SJCRH30 (cell line): ENCODE measurements at places on chromosomes 4 and X. TPM values are rescaled to one million over a fixed set of nuclear protein-coding genes. Genes with fewer than 3 reads are reported as not detected.

Gene IL9R
- total RNA-seq: not detected in 2 replicates

Gene PRAF2
- 4.7 and 5.0 TPM in 2 replicates for total RNA-seq

Gene HTR2C
- 0.04 and 0.05 TPM in 2 replicates for total RNA-seq

DNA sequence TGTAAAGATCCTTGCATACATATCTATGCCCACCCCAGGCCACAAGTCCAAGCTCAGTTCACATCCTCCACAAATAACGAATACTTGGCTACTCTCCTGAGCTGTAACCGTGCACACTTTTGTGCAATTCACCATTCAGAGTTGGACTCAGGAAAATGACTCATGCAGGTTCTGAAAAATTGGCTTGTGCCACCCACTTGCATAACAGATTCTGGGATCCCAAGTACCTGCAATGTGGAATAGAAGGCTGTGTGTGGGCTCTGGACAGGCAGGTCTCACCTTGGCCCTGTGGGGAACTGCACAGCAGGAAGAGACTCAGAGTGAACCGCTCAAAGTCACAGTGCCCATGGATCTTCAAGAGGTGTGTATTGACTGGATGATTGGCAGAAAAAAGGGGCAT lies 502.7 kb downstream of the PACRGL start:
- no peak for DNase-seq

Gene AWAT1
- not detected in 2 replicates for total RNA-seq

Gene UBE2A
- 85.1 and 90.5 TPM in 2 replicates for total RNA-seq

DNA sequence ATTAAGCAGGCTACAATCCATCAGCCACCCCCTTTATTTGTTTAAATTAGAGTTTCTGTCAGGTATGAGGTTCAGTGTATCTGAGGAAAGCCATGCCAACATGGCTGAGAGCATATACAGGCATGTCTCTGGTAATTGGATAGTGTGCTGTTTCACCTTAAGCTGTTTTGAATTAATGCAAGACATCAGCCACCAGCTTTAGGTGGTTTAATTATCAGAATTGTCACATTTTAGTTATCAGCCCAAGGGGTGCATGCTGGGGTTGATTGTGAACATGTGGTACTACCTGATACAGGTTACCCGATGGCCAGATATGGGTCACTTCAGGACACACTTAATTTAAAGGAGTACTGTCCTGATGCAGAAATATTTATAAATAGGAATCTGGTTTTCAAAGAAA lies 353.2 kb upstream of the TENM3 start:
- DNase-seq: no peak

Gene PIR
- total RNA-seq: 4.6 and 4.9 TPM in 2 replicates

DNA sequence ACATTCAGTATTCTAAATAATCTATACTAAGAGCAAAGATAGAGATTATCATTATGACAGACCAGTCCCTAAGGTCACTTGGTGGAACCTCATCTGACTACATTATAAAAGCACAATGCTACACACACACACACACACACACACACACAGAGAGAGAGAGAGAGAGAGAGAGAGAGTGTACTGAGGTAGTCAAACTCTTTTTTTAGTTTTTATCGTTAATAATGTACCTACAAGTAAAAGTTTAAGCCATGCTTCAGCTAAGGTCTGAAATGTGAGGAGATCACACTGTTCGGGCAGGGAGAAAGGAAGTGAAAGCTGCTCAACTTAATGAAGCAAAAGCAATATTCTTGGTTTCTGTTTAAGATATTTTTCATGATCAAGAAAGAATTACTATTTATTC lies 75.8 kb upstream of the CCDC160 start:
- no peak for DNase-seq

GRCh38 chr4:109910256-109910655 lies 2.4 kb upstream of the EGF start:
- no peak for DNase-seq

GRCh38 chrX:18945483-18945882 lies 38.4 kb downstream of the PHKA2 start:
- no peak for DNase-seq

DNA sequence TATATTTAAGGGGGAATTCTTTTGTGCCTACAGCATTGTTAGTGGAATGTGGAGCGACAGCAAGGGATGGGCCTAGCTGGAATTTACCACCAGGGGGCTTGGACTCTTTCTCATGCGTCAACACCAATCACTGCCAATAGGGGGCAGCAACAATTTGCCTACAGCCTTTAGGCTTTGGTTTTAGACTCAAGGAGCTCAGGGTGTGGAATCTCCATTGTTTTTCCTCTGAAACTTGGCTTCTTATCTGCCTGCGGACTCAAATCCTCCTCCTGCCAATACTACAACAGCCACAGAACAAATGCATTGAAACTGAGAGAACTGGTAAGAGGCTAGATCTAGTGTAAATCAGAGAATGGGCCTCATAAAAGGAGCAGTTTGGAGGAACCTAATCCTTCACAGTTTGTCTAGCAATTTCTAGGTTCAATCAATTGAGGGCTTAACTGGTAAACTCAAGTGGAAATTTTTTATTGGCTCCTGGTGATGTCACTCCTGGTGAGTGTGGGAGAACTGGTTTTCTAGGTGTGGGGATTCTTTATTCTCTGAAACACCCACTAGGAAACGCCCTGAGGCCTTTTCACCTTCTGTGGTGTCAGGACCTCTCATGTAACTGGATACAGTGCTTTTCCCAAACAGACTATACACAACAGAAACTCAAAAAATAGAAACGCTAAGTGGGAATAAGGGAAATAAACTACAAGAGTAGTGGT lies 27.9 kb upstream of the TMSB4X start:
- peak; percentile 84 for DNase-seq

GRCh38 chrX:18701621-18702361 lies 5.7 kb upstream of the PPEF1 start:
- DNase-seq: peak; percentile 51

GRCh38 chr4:15557786-15558550 lies 88.3 kb downstream of the CC2D2A start:
- DNase-seq: no peak

Gene TLR6
- 0.20 and 0.51 TPM in 2 replicates for total RNA-seq

DNA sequence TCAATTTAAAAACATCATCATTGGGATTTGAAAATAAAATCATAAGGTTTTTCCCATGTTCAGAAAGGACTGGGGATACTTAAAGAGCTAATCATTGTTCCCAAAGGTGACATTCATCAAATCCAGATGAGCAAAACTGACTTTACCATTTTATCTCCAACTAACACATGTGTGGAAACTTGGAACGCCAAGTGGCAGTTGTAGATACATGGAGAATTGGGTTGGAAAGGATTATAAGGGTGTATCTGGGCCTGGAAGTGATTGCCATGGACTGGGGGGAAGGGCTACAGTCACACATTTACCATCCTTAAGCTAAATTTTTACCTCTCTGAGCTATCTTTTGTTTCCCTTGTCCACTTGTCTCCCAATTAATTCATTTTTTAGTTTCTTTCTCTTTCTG lies 203.4 kb downstream of the SLC39A8 start:
- DNase-seq: no peak

Gene SPARCL1
- total RNA-seq: 0.18 TPM in 1 of 2 replicates, not detected in the other

Gene APLN
- total RNA-seq: 0.73 and 0.81 TPM in 2 replicates

GRCh38 chrX:49250066-49250465 lies 14.4 kb downstream of the FOXP3 start:
- no peak for DNase-seq

Gene CPLX1
- 0.28 and 0.59 TPM in 2 replicates for total RNA-seq

DNA sequence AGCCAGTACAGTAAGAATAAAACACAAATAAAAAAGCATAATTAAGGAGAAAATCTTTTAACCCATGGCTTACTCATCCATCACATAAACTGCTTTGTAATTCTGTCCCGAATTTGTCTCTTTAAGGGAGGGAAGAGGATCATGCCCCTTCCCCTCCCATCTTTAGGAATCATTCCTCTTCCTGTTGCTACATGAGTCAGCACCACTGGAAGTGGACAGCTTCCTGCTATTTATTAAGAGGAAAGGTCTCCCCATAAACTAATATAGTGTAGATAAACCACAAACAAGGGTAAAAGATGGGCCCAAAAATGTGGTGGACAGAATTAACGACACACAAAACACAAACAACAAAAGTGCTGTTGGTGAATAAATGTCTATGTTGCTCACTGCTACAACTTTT lies 75.8 kb downstream of the PPP3CA start:
- DNase-seq: no peak

- DNase-seq: no peak
Measured at GRCh38 chr4:121648516-121648915, 48.3 kb downstream of the ANXA5 start.

GRCh38 chr4:79253924-79254323 lies 71.9 kb downstream of the NAA11 start:
- no peak for DNase-seq

DNA sequence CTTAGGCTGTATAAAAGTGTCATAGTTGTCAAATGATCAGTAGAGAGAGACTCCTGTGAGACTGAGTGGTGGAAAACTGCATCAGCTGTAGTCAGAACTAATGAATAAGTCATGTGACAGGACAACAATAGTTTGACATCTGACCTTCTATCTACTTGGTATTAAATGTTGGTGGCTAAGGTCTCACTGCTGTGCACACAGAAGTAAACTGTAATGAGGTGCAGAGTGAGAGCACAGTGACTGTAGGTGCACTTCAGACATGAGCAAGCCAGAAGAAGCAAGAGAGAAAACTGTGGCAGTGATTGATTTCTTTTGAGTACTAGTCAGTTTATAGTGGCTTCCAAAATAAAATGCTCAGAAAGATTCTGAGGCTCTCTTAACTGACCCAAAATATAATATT lies 803.6 kb downstream of the RAPGEF2 start:
- DNase-seq: no peak

DNA sequence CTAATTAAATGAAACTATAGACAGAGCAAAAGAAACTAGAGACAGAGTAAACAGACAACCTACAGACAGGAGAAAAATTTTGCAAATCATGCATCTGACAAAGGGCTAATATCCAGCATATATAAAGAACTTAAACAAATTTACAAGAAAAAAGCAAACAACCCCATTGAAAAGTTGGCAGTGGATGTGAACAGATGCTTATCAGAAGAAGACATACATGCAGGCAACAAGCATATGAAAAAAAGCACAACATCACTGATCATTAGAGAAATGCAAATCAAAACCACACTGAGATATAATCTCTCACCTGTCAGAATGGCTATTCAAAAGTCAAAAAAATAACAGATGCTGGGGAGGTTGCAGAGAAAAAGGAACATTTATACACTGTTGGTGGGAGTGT lies 14.8 kb downstream of the ZNF280C start:
- no peak for DNase-seq

DNA sequence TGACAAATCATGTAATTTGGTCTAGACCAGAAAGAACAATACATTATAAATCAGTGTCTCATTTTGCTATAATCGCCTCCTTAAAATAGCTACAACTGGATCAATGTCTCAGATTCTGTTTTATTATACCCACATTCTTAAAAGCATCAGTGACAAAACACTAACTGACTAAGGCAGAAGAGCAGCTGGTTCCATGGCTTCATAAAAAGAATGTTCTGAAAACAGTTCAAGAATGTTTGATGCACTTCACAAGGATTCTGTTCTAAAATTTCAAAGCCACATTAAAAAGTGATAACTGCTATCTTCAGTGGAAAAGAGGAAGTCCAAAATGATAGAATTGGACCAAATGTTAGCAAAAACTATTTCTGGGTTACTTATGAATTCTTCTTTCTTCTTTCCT lies 69.8 kb downstream of the COL25A1 start:
- no peak for DNase-seq

Gene PNCK
- not detected in 2 replicates for total RNA-seq

DNA sequence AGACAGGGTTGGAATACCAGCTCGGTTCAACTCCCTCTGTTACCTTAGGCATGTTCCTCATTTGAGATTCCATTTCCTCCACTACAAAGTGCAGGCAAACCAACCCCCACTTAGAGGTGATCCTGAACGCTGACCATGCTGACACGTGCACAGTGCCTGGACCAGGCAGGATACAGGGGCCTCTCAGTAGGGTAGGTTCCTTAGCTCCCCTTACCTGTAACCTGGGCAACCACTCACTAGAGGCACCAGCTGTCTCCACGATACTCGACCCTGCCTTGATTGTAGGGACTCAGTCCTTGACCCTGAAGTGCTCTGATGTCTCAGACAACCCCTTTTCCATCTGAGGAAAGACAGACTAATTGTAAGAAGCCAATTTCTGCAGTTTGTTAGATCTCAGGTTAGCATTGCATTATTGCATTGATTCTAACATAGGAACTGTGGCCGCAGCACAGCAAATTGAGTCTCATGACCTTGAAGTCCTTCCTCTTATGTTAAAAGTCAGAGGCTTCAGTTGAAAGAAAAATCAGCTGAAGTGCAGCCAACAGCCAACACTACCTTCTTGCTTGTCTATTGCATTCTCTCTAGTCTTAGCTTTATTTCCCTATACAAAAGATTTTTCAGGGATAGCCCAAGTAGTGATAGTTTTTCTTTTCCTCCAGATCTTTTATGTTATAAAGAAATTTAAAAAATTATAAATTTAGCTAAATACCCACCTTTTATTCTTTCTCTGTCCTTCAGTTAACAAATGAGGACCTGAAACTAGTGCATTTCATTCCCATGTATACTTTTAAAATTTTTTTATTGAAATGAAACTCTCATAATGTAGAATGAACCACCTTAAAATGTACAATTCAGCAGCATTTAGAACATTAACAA lies 11.2 kb upstream of the C1QTNF7 start:
- no peak for DNase-seq

- DNase-seq: no peak
Measured at GRCh38 chrX:125219852-125220251, 99.8 kb upstream of the TEX13C start.

GRCh38 chr4:106426069-106426468 lies 57.5 kb upstream of the GIMD1 start:
- DNase-seq: no peak

- peak; percentile 86 for DNase-seq
Measured at GRCh38 chr4:82201805-82202641, 171.8 kb downstream of the HNRNPD start.

GRCh38 chr4:91598696-91599095 lies 705.1 kb upstream of the GRID2 start:
- no peak for DNase-seq

DNA sequence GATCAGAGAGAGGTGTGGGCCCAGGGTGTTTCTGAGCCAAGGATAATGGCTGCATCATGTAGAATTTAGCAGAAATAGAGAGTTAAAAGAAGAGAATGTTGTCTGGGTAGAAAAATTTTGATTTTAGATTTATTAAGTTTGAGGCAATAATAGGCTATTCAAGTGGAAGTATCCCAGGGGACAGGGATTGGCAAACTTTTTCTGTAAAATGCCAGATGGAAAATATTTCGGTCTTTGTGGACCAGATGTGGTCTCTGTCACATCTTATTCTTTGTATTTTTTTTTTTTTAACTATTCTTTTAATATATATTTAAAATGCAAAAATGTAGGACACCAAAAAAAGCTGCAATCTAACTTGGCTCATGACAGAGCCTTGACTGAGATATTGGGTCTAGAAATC lies 33.1 kb downstream of the IL15 start:
- DNase-seq: no peak

Gene TRIM61
- total RNA-seq: not detected in 2 replicates

Gene ESX1
- not detected in 2 replicates for total RNA-seq

- DNase-seq: no peak
Measured at GRCh38 chrX:25288676-25289075, 272.9 kb upstream of the ARX start.

Gene MUC7
- 0.06 TPM in 1 of 2 replicates, not detected in the other for total RNA-seq

GRCh38 chr4:138050601-138051000 lies 191.5 kb downstream of the SLC7A11 start:
- no peak for DNase-seq

Gene IL2RG
- total RNA-seq: 0.10 TPM in 1 of 2 replicates, not detected in the other

GRCh38 chrX:20463296-20464075 lies 196.8 kb upstream of the RPS6KA3 start:
- DNase-seq: no peak

Gene FGF2
- total RNA-seq: 11.1 and 11.7 TPM in 2 replicates

GRCh38 chr4:1122505-1122904 lies 9.1 kb upstream of the RNF212 start:
- no peak for DNase-seq
